Adrenal gland (tissue), 19 donors: ENCODE measurements at places on chromosomes 7 and 10. TPM values are rescaled to one million over a fixed set of nuclear protein-coding genes. Genes with fewer than 3 reads are reported as not detected.

The LIPM gene
- not detected for total RNA-seq

The EPHB6 gene
- 3.3 TPM for total RNA-seq

The HKDC1 gene
- not detected for total RNA-seq

The RET gene
- total RNA-seq: 43.6 TPM

The BICC1 gene
- 9.2 TPM for total RNA-seq

The KAZALD1 gene
- total RNA-seq: 2.1 TPM

The CADPS2 gene
- 44.3 TPM for total RNA-seq

The RBP3 gene
- total RNA-seq: not detected

The SMO gene
- 3.6 TPM for total RNA-seq

The CYP2C18 gene
- not detected for total RNA-seq

The DYDC1 gene
- total RNA-seq: not detected

- DNase-seq: no peak
Measured at GRCh38 chr10:34514290-34514689, 300.8 kb downstream of the PARD3 start.

- DNase-seq: peak; percentile 64
Measured at GRCh38 chr10:79192677-79193003, 123.9 kb downstream of the ZMIZ1 start.

GRCh38 chr10:50805981-50806622 lies 66.4 kb downstream of the ASAH2B start:
- DNase-seq: no peak

DNA sequence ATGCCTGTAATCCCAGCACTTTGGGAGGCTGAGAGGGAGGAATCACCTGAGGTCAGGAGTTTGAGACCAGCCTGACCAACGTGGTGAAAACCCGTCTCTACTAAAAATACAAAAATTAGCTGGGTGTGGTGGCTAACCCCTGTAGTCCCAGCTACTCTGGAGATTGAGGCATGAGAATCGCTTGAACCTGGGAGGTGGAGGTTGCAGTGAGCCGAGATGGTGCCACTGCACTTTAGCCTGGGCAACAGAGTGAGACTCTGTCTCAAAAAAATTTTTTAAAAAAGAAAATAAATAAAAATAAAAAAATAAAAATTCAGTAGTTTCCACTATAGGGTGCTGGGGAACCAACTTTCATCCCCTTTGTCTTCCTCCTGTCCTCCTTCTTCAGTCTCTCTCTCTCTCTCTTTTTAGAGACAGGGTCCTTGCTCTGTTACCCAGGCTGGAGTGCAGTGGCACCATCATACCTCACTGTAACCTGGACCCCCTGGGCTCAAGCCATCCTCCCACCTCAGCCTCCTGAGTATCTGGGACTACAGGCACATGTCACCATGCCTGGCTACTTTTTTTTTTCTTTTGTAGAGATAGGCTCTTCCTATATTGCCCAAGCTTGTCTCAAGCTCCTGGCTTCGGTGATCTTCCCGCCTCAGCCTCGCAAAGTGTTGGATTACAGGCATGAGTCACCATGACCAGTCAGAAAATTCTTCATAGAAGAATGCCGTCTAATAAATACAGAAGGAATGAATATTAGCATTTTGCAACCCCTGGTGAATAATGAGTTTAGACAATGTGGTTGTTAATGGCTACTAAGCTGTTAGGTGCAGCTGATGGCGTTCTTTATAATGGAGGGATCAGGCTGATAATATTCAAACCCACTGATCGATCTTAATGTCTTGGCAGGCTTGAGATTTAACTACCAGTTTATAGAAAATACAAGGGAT lies 20.6 kb downstream of the RBM20 start:
- peak; percentile 62 for DNase-seq

DNA sequence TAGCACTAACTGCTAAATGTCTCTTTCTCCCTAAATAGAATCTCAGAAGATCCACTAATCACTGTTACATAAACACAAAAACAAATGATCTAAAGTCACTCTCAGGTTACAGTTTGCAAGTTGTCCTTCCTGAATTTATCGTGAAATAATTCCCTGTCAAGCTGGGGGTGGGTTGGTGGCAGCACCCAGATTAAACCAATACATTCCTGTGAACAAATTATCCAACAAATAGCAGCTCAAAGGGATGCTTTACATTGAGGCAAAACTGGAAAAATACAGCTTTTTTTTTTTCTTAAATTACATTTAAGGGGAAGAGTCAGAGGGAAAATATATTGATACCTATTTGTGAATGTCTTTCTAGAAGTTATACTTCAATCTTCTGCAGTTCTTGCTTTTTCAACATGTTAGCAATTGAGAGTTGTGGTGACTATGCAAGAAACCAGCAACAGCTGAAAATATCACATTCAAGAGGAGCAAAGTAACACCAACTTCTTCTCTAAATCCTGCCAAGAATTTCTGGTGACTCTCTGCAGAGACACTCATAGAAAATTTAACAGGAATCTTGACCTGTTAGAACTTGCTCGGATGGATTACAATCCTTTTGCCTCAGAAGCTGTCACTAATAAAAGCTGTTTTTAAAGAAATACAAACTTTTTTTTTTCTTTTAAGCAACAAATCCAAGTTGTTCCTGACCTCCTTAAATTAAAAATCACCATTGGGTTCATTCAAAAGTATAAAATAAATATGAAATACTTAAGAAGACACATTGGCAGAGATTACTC lies 18.9 kb downstream of the LMOD2 start:
- no peak for DNase-seq

DNA sequence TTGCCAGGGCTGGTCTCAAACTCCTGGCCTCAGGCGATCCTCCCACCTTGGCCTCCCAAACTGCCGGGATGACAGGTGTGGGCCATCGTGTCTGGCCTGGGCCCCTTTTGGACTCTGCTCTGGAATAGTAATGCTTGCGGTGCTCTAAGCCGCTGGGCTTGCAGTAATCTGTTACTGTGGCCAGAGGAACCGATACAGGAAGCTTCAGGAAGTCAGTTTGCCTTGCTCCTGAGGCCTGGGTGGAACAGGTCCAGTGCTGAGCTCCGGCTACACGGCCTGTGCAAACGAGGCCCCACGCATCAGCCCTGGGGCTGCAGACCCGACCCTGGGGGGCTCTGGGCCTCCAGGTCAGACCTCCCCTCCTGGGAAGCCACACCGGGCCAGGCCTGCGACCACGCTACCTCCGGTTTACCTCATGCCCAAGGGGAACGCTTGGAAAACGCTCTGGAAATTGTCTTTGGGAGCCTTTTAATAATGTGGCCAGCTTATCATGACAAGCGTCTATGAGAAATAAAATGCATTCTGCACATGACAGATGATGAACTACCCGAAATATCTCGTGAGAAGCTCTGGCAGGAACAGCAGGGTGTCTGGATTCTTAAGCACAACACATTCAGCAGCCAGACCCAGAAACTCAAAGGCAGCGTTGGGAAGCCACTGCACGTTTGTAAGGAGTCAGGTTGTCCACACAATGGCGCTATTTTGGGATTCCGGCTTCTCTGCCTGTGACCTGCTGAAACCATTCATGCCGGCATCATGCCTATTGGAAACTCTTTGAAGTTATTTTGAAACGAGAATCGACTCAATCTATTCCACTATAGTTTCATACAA lies 10.1 kb upstream of the ADAP1 start:
- peak; percentile 87 for DNase-seq

DNA sequence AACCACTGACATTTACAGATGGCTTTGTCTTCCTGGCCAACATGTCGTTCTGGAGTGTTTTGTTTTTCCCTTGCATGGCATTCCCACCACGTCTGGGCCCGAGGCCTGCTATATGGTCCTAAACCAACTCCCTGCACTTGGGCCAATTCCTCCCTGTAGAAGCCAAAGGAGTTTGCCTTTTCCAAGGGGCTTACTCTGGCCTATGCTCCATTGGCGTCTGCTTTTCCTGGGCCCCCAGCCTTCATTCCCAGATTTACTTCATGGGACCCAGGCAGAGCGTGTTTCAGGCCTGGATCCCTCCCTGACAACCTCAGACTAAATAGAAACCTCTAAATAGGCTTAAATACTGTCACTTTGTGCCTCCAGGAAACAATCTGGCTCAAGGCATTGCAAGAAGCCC lies 60.7 kb downstream of the MINDY4 start:
- no peak for DNase-seq

GRCh38 chr10:77289790-77290189 lies 347.8 kb downstream of the KCNMA1 start:
- DNase-seq: no peak

DNA sequence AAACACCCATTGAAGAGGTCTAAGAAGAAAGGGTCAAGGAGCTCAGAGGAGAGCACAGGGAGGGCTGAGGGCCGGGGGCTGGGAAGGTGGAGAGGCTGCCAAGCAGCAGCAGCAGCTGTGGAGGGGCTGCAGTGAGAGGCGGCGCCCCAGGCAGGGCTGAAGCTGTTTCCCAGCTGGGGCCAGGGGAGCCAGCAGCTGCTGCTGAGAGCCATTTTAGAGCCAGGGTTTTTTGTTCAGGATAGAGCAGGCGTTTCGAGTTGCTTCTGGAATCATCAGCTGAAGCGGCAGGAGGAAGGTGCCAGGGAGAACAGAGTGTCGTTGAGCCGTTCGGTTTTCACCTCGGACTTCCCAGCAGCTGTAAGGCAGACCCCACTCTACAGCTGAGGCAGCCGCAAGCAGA lies 62.7 kb downstream of the LANCL2 start:
- no peak for DNase-seq

DNA sequence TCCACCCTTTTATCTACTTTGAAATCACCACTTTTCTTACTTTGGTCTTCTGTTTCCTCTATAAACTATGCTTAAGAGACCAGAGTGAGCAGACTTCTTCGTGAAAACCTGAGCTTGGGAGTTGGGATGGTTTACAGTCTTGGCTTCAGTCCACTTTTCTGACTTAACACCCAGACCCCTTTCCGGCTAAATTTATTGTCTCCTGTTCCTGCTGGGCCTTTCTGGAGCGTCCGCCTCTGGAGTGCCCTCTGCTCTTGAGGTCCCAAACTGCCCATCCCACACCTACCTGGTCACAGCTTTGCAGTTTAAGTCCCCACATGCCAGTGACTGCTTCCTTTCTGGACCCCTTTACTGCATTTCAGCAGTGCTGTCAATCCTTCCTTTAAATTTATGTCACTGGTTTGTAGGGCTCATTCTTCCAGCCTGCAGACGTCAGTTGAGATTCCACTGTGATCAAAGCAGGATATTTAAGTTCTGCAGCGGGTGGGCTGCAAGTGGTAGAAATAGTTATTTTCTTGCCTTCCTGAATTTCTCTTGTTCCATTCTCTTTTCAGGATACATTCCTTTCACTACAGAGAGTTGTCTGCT lies 80.3 kb downstream of the KAT6B start:
- no peak for DNase-seq

GRCh38 chr10:117656385-117657367 lies 114.1 kb downstream of the EMX2 start:
- no peak for DNase-seq

GRCh38 chr7:75690121-75690523 lies 48.6 kb downstream of the HIP1 start:
- no peak for DNase-seq

DNA sequence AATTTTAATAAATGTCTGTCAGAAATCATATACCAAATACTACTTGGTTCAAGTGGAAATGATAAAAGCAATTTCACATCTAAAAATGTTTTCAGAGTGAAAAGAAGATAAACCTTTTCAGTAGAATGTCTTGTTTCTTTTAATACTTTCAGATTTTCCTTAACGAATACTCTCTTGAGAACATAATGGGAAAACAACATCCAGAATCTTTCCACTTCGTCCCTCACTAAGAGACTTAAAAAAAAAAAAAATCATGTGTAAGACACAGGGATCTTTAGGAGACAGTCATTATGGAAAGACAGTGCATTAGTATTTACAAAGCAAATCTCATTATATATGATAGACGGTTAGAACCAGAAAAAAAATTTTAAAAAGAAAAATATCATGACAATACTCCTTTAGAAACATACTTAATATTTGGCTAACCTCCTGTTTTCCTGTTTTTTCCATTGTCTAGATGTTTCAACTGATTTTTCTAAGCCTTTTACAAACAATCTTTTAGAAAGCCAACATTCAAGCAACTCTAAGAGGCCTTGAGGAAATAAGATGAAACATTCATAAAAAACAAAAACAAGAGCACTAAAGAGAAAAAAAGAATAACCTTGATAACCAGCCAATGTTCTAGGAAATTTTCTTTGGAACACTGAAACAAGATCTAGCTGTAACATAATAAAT lies 339.9 kb upstream of the LRRN3 start:
- DNase-seq: no peak

DNA sequence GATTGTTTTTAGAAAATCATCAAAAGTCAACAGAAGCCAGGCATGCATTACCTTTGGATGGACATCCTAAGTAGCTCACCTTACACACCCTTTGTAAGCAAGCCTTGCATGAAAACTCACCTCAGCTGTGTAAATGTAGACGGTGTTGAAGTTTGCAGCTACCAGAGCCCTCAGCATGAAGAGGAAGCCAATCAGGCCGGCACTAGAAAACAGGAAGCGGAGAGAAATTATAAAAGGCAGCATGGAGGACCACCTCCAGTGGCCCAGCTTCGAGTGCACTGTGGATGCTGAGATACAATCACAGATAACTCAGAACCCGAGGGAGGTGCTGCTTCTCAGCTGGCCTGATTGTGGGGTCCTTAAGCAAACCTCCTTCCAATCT lies 75.3 kb downstream of the SVOPL start:
- no peak for DNase-seq

DNA sequence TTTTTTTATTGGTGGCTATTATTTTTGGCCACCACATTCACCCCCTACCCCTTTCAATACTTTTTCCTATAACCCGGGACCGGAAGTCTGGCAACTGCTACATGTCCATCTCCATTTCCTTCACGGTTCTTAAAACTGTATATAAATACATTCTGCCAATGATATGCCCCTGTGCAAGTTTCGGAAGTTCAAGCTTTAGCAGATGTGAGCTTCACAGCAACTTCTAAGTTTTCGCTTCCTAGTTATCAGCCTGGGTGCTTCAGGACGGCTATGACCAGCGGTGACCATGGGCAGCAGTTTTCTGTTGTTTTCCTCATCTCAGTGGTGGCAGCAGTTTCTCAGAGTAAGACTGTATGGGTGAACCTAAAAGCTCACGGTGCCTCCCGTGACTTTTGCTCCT lies 153.5 kb upstream of the NFE2L3 start:
- no peak for DNase-seq

- DNase-seq: no peak
Measured at GRCh38 chr7:3243680-3244079, 57.4 kb upstream of the SDK1 start.

DNA sequence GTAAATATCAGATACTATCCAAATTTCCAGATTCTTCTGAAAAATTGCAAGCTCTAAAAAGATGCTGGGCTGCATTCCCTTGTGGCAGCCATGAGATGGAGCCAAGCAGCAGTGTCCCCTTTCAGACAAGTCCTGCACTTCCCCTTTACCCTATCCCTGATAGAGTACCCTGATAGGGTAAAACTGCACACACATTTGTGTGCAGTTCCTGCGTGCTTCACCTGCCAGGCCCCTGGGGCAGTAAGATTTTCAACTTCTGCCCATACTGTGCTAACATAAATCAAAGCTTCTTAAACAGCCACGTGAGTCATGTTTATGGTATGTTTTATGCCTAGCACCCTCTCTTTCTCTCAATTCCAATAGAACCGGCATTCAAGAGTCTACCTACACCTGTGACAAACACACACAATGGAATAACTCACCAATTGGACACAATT lies 52.2 kb downstream of the IFIT5 start:
- DNase-seq: no peak

GRCh38 chr7:76236224-76236623 lies 34.5 kb downstream of the SRRM3 start:
- DNase-seq: no peak
